ENCODE measurements at places on chromosomes 5 and 9. TPM values are rescaled to one million over a fixed set of nuclear protein-coding genes. Genes with fewer than 3 reads are reported as not detected.

PLPP6 gene
- polyA plus RNA-seq, result 9.9 TPM

TTC23L gene
- 0.14 TPM for polyA plus RNA-seq

PGGT1B gene
- polyA plus RNA-seq, result 22.5 TPM

GEMIN5 gene
- 26.6 TPM for polyA plus RNA-seq

OBP2B gene
- polyA plus RNA-seq, result not detected

ADAMTS16 gene
- polyA plus RNA-seq, result not detected

SPTLC1 gene
- 64.5 TPM for polyA plus RNA-seq

GKAP1 gene
- polyA plus RNA-seq, result 3.5 TPM

GCNT1 gene
- 6.3 TPM for polyA plus RNA-seq

CNTNAP3B gene
- not detected for polyA plus RNA-seq

F2RL2 gene
- polyA plus RNA-seq, result 0.27 TPM

RCL1 gene
- 46.4 TPM for polyA plus RNA-seq

WNK2 gene
- not detected for polyA plus RNA-seq

PDE8B gene
- 0.44 TPM for polyA plus RNA-seq

PCDHGA6 gene
- not detected for polyA plus RNA-seq

IFNE gene
- polyA plus RNA-seq, result not detected
